Hindlimb muscle (tissue), 1 donor: ENCODE measurements at places on chromosomes 7 and 10. TPM values are rescaled to one million over a fixed set of nuclear protein-coding genes. Genes with fewer than 3 reads are reported as not detected.

The SRRM3 gene
- 0.62 TPM for polyA plus RNA-seq

The PRLHR gene
- polyA plus RNA-seq = not detected

The IGF2BP3 gene
- 27.5 TPM for polyA plus RNA-seq

The AKR1E2 gene
- polyA plus RNA-seq = 3.8 TPM

The LRMDA gene
- polyA plus RNA-seq = 6.6 TPM

The GIMAP1 gene
- polyA plus RNA-seq = 2.9 TPM
